ENCODE measurements at places on chromosomes 16 and 17. TPM values are rescaled to one million over a fixed set of nuclear protein-coding genes. Genes with fewer than 3 reads are reported as not detected.

DNA sequence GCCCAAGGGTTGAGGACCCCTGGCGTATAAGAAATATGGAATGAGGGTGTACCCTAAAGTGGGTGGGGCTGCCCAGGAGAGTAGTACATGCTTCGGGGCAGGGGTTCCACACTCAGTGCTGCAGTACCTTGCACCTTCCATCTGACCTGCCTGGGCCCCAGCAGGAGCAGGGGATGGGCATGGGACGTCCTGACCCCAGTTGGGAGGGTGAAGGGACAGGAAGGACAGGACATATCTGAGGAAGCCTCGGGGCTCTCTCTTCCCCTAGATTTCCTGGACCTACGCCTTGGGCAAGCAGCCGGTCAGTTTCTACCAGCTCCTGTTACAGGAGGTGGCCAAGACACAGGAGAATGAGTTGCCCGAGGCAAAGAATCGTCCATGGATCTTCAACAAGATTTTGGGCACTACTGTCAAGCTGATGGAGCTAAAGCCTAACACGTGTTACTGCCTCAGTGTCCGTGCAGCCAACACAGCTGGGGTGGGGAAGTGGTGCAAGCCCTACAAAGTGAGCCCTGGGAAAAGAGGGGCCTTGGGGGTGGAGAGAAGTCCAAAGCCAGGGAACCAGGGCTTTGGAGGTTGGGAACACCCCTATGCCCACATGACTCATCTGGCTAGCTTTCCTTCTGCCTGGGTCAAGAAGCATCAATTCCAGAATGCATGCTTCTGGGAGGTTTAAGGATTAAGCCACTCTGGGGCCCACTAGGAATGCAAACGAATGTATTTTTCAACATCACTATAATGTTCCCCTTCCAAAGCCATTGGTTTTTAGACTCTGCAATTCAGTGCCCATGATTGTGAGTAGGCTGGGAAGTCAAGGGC lies 7.9 kb downstream of the FNDC8 start:
- no peak for DNase-seq

GRCh38 chr17:71649941-71650350 lies 470.9 kb upstream of the SOX9 start:
- DNase-seq, result no peak

- no peak for DNase-seq
Observed at GRCh38 chr17:44830359-44831288, 537 bp upstream of the GJC1 start.

- DNase-seq, result no peak
Observed at GRCh38 chr16:65521633-65522328, 399.9 kb upstream of the CDH11 start.

DNA sequence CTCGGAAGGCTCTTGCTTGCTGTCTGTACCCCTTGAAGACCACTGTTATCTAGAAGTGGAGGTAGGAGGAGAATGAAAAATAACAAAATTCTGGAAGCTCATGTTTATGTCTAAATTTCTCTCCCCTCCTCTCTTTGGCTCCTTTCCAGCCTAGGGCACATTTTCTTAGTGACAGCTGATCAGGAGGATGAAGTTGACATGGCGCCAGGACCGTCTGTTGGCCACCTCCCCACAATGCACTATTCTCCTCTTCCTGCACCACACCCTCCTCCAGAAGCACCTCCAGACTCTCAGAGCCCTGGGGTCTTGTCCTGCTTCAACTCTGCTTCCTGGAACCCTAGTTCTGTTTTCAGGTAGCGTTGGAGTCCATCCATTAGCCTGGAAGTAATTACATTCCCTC lies 25.5 kb upstream of the SSTR2 start:
- no peak for DNase-seq

DNA sequence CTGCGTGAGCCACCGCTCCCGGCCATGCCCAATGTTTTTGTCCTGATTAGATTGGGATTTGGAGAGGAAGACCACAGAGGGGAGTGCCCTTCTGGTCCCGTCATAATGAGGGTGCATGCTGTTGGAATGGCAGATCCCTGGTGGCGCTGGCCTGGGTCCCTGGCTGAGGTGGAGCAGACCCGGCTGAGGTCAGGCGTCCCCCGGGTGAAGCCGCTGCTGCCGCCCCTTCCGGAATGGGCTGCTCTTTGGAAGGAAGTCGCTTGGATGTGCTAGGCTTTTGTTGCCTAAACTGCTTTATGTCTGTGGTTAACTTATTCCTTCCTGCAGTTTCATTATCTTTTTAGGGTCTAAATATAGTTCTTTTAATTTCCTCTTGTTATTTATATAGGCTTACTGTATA lies 120.3 kb upstream of the CHMP6 start:
- no peak for DNase-seq

DNA sequence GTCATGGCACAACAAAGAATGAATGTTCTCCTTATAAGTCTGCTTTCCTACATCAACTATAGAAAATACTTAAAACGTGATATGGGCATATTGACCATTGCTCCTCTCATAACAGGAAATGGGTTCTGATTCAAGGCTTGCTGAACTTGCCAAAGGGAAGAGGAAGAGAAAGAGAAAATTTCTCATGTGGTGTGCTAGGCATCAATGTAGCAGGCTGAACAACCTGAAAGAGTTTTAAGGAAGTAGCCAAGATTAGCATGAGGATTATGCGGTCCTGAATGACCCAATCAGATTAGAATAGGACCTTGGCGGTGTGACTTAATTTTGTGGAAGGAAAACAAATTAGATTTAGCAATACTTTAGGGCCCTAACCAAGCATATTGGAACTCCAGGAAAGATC lies 617.7 kb upstream of the CDH11 start:
- DNase-seq, result no peak

DNA sequence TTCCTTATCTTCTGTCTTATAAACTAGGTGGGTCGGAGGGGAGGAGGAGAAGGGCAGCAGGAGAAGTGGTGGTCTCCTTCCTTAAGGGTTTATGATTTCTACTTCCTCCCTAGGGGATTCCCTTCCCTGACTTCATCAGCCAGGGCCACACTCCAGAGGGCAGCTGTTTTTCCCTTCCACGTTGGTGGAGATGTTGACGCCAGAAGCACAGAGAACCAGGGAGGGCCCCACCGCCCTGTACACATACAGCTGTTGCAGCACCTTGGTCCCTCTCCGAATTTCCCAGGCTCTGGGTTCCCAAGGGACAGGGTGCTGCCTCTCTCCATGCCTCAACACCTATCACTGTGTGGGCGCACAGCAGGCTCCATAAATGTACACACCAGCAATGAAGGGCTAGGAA lies 5.6 kb upstream of the SLC6A4 start:
- DNase-seq, result no peak

- peak; percentile 59 for DNase-seq
Observed at GRCh38 chr16:53745753-53746266, 41.9 kb downstream of the FTO start.

- DNase-seq, result no peak
Observed at GRCh38 chr17:73011016-73011486, 81.4 kb downstream of the SLC39A11 start.

DNA sequence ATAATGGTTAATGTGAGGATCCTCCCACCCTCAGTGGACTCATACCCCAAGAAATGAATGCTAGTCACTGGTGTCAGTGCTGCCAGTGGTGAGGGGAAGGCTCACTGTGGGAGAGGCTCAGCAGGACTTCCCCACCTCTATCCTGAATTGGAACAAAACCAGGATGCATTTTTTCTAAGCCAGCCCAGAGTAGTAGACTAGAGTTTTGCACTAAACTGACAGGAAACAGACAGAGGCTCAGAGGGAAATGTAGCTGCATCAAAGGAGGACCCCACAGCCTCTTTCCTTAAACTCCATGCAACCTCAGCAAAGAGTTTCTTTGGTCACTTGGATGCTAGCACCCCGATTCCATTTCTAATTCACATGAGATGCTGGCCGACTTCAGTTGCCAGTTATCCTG lies 10.7 kb upstream of the SKAP1 start:
- DNase-seq, result no peak

- DNase-seq, result no peak
Observed at GRCh38 chr16:21592191-21592590, 7.2 kb upstream of the METTL9 start.

DNA sequence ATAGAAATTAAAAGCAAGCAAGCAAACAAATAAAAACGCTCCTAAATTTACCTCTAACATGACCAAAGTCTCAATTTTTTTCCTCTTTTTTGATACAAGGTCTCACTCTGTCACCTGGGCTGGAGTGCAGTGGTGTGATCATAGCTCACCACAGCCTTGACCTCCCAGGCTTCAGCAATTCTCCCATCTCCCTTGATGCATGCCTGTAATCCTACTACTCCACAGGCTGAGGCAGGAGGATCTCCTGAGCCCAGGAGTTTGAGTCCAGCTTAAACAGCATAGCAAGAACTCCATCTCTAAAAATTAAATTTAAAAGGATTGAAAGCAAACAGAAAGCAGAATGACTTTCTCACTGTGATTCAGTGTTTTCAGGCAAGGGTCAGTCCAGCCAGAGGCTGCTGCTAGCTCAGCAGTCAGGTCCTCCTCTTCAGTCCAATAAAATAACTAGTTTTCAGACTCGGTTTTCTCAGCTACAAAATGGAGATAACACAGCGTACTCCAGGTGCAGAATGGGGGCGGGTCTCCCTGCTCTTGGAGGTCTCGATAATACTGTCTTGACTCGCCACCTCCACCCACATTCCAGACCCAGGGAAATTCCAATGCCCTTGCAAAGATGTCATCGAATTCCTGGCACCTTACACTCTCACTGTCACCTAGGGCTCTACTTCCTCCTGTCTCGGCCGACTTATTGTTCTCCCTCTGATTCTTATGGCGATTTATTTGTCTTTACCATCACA lies 20.7 kb upstream of the MRTFB start:
- DNase-seq, result no peak

- no peak for DNase-seq
Observed at GRCh38 chr16:89055894-89056555, 37.6 kb upstream of the ACSF3 start.

GRCh38 chr17:43003542-43004172 lies 2.9 kb upstream of the IFI35 start:
- peak; percentile 61 for DNase-seq

DNA sequence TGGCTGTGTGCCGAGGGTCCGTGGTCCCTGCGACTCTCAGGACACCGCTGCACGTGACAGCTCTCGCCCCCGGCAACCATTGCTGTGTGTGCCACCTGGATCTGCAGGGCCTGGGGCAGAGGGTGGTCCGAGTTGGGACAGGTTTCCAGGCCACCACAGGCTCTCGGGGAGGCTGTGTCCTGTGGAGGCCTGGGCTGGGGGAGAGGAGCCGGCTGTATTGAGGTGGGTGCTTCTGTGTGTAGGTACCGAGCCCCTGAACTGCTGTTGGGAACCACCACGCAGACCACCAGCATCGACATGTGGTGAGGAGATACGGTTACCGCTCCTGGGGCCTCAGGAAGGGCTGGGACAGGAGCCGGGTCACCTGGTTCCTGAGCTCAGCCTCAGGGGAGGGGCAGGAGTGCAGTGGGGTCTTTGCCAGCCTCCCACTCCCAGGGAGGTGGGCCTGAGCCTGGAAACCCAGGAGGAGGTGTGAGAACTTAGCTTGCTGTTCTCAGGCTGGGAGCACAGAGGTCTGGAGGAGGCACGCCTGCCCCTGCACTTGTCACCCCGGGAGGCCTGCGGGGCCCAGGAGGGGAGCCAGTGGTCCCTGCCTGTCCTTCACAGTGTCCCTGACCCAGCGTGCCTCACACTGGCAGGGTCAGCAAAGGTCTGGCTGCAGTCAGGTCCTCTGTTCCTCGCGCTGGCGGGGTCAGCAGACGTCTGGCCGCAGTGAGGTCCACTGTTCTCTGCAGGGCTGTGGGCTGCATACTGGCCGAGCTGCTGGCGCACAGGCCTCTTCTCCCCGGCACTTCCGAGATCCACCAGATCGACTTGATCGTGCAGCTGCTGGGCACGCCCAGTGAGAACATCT lies 7.3 kb downstream of the SPATA2L start:
- DNase-seq, result no peak

GRCh38 chr16:87723226-87723623 lies 42.6 kb downstream of the KLHDC4 start:
- DNase-seq, result no peak

- DNase-seq, result no peak
Observed at GRCh38 chr17:55172612-55173011, 92.1 kb upstream of the HLF start.

Gene GRAP
- 0.27 TPM for total RNA-seq

Gene HOXB13
- total RNA-seq, result 7.8 TPM

Gene ALDH3A1
- total RNA-seq, result 0.86 TPM

Gene CEP295NL
- total RNA-seq, result 1.9 TPM

Gene CCDC102A
- total RNA-seq, result 4.5 TPM

Data from HCT116 (cell line).